CD8-positive, alpha-beta memory T cell (primary cell): ENCODE measurements at places on chromosomes 7 and 10. TPM values are rescaled to one million over a fixed set of nuclear protein-coding genes. Genes with fewer than 3 reads are reported as not detected.

Gene C10orf90
- not detected for polyA plus RNA-seq

Gene FAM25A
- polyA plus RNA-seq: not detected

GRCh38 chr7:137875746-137876145, 29.0 kb upstream of the DGKI start:
- DNase-seq: no peak
- no peaks in the 10 kb centered on the region for H3K4me1 ChIP-seq

GRCh38 chr7:74083928-74084721, 521 bp downstream of the LIMK1 start:
- peak overlapping the region; percentile 38 for H3K27ac ChIP-seq
- H3K4me1 ChIP-seq: peaks cover 15% of the 10 kb centered on the region
- peak overlapping the region; percentile 55 for H3K4me3 ChIP-seq
- DNase-seq: no peak
- no peaks in the 10 kb centered on the region for H3K36me3 ChIP-seq
- no peaks in the 10 kb centered on the region for H3K27me3 ChIP-seq

- DNase-seq: no peak
- H3K4me3 ChIP-seq: no peak overlapping the region
- no peaks in the 10 kb centered on the region for H3K36me3 ChIP-seq
- H3K27me3 ChIP-seq: no peaks in the 10 kb centered on the region
- no peaks in the 10 kb centered on the region for H3K4me1 ChIP-seq
- no peak overlapping the region for H3K27ac ChIP-seq
Observed at GRCh38 chr7:72057796-72058195, 354.3 kb downstream of the CALN1 start.
